ENCODE measurements at places on chromosomes 3 and 15.

GRCh38 chr3:24495326-24495994 is 810 bp upstream of the THRB start:
- no peak for DNase-seq

- DNase-seq: no peak
Measured at GRCh38 chr3:58292866-58293265, 13.2 kb upstream of the RPP14 start.

GRCh38 chr3:194833114-194833910 is 147.6 kb downstream of the FAM43A start:
- no peak for DNase-seq

DNA sequence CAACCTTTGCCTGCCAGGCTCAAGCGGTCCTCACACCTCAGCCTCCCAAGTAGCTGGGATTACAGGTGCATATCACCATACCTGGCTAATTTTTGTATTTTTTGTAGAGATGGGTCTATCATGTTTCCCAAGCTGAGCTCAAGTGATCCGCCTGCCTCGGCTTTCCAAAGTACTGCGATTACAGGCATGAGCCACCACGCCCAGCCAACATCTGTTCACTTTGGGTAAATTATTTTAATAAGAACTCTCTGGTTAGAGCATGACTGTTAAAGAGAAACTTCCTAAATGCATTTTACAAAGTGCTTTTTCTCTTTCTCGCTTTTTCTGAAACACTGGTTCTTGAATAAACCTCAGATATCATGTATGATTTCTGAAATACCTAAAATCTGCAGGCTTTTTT is 172.5 kb downstream of the PTPRG start:
- DNase-seq: no peak

DNA sequence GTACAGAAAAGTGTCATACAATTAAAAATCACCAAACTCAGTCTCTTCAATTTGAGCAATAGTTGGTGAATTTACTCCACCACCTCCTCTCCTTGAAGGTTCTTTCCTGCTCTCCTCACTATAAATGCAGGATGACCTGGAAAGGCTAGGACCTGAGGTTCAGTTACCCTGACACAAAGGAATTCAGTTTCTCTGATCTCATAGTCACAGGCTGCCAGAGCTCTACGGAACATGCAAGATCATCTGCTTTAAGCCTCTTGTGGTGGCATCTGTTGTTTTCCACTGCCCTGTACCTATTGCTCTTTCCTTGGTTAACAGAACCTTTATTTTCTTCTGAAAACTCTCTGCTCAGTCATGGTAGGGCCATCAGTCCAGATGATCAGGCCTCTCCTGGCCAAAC is 4.9 kb upstream of the TP63 start:
- DNase-seq: no peak

DNA sequence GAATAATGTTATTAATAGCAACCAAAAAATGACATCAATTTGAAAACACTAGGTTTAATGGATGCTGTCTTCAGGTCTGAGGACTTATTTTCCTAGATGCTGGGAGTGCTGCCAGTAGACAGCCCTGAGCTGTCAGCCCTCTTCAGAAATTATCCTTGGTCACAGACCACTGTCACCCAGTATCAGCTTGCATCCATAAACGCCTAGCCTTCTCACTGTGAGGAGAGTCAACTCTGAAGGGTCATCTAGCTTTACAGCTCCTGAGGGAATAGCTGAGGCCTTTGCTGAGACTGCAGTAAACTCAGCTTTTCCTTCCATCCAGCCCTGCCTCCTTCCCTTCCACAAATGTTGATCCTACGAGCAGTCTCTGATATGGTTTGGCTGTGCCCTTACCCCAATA is 19.4 kb upstream of the MNS1 start:
- DNase-seq: no peak

DNA sequence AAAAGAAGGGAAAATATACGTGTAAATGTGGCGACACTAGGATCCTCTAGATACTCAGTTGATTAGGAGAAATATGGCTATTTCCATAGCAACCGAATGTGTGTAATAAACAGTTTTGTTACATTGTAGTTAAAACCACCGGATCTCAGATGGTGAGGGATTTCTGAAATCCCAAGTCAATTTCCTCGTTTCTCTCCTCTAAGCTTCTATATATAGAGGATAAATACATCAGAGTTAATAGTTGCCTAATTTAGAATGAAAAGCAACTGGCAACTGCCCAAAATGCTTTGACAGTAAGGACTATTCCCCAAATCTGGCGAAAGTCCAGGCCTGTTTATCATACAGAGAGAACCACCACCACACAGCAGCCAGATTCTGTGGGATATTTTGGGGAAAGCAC is 112.6 kb downstream of the GABRB3 start:
- no peak for DNase-seq

- no peak for DNase-seq
Measured at GRCh38 chr3:150970665-150971324, 1.7 kb downstream of the CLRN1 start.

DNA sequence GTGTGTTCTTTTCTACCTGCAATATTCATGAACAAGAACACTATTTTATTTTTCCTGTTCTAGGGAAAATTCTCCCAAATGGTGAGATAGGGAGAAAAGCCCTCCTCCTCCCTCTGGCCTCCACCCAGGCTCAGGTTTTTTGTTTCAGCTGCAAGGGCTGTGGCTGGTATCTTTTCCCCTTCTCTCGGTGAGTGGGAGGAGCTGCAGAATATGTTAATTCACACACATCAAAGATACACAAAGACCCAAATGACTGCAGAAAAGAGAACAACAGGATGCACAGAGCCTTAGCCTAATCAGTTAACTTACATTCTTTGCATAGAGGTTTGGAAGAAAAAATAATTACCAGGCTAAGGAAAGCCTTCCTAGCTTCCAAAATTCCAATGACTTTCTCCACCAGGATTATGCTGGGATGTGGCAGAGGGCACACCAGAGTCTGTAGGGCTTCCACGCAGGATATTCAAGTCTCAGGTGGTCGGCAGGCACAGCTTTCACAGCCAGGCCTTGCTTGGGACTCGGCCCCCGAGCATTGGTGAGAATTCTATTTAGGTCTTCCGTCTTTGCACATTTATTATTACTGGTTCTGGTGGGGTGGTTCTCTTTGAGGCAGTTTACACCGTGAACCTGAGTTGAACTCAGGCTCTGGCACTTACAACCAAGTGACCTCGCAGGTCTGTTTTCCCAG is 64.9 kb downstream of the ABHD5 start:
- DNase-seq: no peak

Measured in AML-193 (cell line).